ENCODE measurements at places on chromosomes 7 and 10.

DNA sequence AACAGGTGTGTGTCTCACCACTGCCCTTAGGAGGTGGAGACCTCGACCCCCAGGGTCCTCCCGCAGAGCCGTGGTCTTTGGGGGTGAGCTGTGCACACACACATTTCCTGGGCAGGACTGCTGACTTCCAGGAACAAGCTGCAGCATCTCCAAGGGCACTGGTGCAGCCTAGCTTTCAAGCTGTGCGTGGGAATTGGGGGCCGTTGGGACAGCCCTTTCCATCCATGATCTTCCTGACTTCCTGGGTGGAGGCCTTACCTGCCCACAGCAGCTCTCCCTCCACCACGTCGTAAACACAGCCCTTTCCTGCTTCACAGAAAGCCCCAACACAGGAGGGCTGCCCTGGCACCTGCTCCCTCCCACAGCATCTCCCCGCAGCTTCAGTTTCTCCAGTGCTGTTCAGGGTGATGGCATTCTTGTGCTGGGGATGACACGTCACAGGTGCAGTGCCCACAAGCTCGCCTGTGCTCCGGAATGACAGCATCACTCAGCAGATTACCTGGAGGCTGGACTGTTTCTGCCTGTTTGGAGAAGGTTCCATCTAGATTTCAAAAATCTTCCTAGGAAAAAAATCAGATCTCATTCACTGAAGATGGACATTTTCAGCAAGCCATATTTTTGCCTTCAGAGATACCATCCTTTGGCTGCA is 208.0 kb upstream of the PPP2R2D start:
- no peak for DNase-seq

DNA sequence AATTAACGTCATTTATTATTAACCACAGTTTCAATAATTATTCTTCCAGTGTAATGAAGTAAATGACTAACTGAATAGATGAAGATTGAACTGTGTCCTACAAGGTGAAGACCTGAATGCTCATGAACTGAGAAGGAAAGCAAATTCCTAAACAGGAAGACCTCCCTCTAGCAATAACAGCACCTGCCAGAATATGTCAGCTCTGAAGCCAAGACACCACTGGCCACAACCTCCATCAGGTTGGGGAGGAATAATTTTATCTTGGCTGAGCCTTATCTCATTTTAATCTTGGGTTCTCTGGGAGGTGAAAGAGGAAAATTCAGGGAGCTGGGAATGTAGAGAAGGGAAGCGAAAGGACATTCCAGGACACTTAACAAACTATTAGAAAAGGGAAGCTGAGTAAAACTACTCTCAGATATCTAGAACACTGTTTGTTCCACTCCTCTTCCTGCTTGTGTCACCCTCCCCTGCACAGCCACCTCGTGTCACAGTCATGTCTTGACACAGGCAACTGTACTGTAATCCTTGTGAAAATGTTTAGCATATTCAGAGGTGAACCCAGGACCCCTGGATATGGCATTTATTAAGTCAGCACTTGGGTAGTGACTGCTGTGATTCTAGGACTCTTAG is 4.6 kb upstream of the SLC13A1 start:
- no peak for DNase-seq

- no peak for DNase-seq
These were observed 252.1 kb downstream of the GLI3 start for GRCh38 chr7:41984888-41985287.

- no peak for DNase-seq
These were observed 413.5 kb upstream of the SEMA3D start for GRCh38 chr7:85600395-85600794.

DNA sequence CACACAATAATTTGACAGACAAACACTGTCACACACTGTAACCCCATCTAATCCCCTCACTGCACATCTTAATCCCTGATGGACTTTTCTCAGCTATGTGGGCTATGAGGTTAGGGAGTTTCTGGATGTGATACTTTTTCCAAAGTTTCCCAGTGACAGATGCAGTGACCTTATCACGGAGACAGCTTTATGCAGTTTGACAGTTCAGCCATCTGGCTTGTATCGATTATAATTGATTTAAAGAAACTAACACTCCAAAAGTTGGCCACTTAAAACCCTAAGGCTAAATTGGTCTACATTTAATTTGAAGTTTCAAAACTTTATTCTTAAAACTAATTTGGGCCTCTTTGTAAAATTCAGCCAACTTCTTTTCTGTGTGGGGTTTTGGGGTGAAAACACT is 196.7 kb downstream of the SDK1 start:
- DNase-seq = no peak

DNA sequence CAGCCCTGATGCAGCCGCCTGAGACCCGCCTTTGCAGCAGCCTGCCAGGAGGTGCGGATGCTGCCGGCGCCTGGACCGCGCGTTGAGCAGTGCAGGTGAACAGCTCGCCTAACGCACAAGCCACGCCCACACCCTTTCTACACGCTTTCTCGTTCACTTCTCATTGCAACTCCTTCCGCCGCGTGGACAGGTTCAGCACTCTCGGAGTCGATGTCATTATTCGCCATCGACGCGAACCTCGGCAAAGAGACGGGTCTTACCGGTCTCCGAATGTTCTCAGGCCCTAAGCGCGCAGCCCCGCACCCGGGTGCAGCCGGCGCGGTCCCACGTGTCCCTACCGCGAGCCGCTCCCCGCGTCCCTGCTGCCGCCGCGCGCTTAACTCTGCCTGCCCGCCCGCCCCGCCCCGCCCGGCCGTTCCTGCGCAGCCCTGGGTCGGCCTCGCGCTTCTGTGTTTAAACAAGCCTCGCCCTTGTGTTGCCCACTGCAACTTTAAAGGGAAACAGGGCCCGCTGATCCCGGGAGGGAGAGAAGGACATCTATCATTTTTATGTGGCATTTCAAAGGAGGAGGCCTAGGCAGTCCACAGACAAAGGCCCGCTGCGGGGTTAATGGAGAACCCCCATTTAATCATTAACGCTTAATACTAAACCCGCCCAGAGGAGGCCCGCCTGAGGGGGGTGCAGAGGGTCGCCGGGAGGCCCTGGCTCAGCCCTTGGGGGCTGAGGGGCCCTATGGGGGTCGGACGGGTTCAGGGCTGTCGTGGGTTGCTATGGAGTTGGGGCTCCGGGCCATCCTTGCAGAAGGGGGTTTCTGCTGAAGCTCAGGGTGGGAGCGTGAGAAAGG is 128.5 kb downstream of the WDR11 start:
- no peak for DNase-seq

DNA sequence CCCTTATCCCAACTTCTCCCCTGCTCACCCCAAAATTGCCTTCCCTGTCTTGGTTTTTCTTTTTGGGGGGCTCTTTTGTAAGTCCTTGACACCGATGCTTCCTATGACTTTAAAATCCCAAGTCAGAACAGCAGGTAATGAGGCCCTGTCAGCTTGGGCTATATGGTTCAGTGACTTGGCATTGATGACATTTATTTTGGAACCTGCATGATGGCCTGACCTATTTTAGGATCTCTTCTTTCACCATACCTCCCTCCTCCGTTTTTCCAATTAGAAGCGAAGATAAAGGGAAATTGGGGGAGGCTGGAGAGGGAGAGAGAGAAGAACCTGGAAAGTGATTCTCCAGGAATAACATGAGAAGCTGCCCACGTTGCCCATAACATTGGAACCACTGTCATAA is 424.9 kb upstream of the AUTS2 start:
- DNase-seq = no peak

DNA sequence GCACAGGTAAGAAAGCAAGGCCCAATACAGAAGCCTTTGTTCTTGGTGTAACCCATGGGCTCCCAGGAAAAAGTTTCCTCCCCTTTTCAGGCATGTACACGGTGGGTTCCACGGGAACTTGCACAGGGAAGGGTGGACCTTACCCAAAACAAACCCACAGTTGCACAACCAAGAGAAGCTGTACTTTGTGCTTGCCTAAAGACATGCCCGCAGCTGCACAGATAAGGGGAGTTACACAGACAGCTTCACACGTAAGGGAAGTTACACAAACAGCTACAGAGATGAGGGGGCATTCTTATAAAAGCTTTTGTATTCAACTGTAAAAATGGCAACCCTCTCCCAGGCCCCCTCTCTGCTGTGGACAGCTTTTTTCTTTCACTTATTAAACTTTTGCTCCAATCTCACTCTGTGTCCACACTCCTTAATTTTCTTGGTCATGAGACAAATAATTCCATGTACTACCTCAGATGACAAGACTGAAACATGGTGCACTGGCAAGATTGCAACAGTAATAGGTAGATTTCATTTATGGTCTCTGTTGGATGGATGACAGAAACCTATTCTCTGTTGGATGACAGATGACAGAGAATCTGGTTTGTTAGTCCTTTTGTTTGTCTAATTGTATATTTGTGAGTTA is 72.9 kb downstream of the ATE1 start:
- no peak for DNase-seq

- DNase-seq = no peak
These were observed 68.2 kb downstream of the SLC13A1 start for GRCh38 chr7:123131556-123131955.

DNA sequence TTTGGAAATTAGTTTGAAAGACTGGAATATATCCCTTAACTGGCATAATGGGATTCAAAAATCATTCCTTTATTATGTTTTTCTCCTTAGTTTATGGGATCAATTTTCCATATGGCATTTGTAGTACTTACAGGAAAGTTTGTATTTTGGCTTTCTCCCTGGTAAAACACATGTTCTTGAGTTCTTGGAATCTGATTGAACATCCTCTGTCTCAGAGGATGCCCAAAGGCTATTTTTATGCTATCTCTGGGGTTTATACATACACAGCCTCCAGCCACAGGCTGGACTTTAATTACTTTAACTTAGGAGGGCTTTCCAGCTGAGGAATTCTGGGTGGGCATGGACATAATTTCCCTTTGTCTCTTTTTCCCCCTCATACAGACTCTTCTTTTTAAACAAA is 236.4 kb downstream of the HGF start:
- DNase-seq = no peak

GRCh38 chr10:112131346-112131745 is 52.2 kb downstream of the GPAM start:
- no peak for DNase-seq

- DNase-seq = no peak
These were observed 223.7 kb downstream of the SNX10 start for GRCh38 chr7:26515314-26515842.

DNA sequence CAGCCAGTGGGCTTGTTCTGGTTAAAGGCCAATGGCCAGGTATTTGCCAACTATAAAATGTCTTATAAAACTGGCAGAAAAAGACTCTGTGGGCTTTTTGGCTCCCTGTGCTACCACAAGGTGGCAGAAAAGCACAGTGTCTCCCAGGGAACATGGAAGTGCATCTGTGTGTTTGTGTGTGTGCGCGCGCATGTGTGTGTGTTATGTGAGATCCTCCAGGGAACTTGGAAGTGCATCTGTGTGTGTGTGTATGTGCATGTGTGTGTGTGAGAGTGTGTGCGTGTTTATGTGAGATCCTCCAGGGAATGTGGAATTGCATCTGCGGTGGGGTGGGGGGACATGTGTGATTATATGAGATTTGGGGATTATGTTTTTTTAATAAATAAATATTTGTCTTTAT is 30.2 kb upstream of the ABI1 start:
- no peak for DNase-seq

- no peak for DNase-seq
These were observed 159.3 kb upstream of the TMEM196 start for GRCh38 chr7:19932549-19933249.

GRCh38 chr10:129912986-129913695 is 50.9 kb downstream of the EBF3 start:
- DNase-seq = no peak

DNA sequence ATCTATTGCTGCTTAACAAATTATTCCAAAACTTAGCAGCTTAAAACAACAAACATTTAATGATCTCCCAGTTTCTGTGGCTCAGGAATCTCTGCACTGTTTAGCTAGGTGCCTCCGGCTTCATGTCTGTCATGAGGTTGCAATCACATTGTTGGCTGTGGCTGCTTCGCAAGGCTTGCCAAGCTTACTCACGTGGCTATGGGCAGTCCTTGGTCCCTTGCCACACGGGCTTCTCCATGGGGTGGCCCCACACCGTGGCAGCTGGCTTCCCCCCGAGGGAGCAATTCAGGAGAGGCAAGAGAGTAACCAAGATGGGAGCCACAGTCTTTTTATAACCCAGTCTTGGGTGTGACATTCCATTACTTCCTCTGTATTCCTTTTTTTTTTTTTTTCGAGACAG is 67.4 kb downstream of the NEURL1 start:
- DNase-seq = no peak

Data from activated CD8-positive, alpha-beta memory T cell treated with anti-CD3 and anti-CD28 coated beads for 1 hour (primary cell).